Stomach (tissue), 19 donors: ENCODE measurements at places on chromosomes 16 and 17. TPM values are rescaled to one million over a fixed set of nuclear protein-coding genes. Genes with fewer than 3 reads are reported as not detected.

The COPZ2 gene
- 8.2 TPM for total RNA-seq

The AGRP gene
- not detected for total RNA-seq

The ZNF18 gene
- 6.7 TPM for total RNA-seq

The KRT36 gene
- total RNA-seq, result not detected

The GSDMA gene
- total RNA-seq, result not detected

The TP53TG3F gene
- not detected for total RNA-seq

The SSTR5 gene
- not detected for total RNA-seq

The TPSB2 gene
- 16.5 TPM for total RNA-seq

The SEPTIN12 gene
- total RNA-seq, result not detected

The TNRC6A gene
- total RNA-seq, result 57.8 TPM

The CARHSP1 gene
- 36.4 TPM for total RNA-seq

The CNGB1 gene
- total RNA-seq, result not detected

The CD300C gene
- not detected for total RNA-seq

The PYDC1 gene
- not detected for total RNA-seq

GRCh38 chr17:30199600-30199999, 35.9 kb downstream of the SLC6A4 start:
- DNase-seq, result no peak

- no peak for DNase-seq
Measured at GRCh38 chr17:72362376-72363088, 241.7 kb downstream of the SOX9 start.

GRCh38 chr16:89693931-89694783, 7.3 kb downstream of the SPATA2L start:
- no peak for DNase-seq

DNA sequence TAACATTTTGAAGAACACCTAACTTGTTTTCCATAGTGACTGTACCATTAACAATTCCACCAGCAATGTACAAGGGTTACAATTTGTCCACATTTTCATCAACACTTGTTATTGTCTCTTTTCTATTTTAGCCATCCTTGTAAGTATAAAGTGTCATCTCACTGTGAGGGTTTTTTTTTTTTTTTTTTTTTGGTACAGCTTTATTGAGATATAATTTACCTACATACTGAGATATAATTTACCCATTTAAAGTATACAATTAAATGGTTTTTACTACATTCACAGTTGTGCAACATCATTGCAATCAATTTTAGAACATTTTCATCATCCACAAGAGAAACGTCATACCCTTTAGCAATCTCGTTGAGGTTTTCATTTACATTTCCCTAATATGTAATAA, 17.9 kb upstream of the TMIGD1 start:
- DNase-seq, result no peak

DNA sequence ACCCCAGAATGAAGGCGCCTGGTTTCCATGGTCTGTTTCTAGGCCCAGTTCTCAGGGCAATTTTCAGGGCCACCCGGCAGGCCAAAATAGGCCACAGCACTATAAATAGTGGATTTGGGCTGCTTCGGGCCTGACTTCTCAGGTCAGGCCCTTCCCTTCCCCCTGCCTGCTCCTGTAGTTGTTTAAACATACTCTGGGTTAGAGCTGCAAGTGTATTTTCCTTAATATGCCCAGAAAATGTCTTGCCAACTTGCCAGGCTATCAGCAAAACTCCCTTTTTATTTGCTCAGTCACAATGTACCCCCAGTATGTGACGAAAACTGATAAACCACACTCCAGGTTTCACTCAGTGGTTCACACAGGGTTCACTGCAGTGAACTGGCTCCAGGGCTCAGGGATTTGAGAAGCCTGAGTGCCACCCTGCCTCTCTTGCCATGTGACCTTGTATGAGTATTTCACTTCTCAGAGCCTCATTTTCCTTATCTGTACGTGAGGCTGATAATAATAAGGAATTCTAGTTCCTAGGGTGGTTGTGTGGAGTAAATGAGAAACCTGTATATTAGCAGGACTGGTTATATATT, 76.5 kb downstream of the GPRC5B start:
- DNase-seq, result peak; percentile 81

DNA sequence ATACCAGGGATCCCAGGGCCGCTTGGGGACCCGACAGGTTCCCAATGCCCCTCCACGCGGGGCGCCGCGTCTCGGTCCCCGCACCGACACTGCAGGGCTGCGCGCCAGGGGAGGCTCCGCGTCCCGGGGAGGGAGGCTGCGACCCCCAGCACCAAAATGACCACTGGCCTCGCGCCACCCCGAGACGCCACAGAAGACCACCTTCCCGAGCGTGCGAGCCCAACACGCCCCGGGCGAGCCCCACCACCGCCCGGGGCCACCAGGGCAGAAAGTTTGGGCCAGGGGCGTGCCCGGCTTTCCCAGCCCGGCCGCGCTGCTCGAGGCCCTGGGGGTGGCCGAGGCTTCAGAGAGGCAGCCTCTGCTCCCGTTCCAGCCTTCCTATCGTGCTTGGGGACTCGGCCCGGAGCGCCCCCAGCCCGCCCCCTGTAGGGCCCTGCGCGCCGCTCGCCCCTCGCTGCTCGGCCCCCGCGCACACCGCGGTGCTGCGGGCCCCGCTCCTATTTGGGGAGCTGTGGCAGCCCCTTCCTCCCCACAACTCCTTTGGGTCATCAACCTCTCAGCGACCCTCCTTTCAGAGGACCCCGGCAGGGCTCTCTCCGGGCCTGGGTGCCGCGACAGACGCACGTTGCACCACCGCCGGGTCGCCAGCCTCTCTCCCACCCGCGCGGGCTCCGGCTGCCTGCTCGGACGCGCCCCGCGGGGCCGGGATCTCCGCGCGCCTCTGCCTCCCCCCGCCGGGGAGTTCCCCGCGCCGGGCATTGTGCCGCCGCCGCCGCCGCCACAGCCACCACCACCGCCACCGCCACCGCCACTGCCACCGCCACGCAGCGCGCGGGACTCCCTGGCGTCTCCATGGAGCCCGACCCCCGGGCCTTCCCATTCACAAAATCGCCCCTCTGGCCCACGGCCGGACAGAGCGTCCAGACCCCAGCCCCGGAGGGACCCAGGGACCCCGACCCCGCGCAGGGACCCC, 892 bp downstream of the RBFOX3 start:
- DNase-seq, result no peak

- DNase-seq, result peak; percentile 88
Measured at GRCh38 chr16:81006211-81006812, 373 bp downstream of the CMC2 start.

DNA sequence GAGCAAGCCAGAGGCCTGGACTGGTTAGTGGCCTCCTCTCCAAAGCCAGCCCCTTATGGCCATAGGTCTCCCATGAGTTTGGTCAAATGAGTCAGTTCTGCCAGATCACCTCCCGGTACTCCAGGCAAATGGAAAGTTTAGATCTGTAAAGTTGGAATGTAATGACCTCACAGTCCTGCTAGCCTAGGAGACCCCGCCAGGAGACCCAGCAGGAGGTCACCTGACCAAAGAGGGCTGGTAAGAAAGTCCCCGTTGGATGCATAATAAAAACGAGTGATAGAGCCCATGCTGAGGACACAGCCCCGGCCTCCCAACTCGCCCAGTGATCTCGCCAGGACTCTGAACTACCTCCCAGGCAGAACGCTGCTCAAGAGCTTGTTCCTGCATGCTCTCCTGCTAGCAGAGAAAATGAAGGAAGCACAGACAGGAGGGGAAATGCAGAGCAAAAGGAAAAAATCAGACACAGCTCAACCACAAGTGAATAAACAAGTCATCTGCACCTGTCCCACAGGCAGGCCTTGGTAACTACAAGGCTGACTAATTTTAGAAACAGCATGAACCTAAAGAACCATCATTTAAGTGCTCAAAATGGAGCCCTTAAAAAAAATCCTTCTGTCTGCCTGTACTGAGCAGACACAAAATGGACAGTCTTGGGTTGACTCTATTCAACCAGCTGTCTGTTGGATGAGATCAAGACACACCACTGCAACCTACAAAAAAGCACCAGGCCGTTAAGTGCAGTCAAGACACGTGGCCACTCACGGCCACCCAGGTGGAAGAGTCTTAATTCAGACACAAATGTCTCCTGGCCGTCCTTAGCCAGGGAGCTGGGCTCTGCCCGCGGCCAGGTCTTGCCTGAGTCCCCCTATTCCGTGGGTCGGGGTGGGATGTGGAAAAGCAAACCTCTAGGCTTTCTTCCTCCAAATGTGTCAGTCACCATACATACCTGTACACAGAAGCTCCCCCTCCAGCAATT, 9.2 kb downstream of the CDIP1 start:
- DNase-seq, result peak; percentile 39

DNA sequence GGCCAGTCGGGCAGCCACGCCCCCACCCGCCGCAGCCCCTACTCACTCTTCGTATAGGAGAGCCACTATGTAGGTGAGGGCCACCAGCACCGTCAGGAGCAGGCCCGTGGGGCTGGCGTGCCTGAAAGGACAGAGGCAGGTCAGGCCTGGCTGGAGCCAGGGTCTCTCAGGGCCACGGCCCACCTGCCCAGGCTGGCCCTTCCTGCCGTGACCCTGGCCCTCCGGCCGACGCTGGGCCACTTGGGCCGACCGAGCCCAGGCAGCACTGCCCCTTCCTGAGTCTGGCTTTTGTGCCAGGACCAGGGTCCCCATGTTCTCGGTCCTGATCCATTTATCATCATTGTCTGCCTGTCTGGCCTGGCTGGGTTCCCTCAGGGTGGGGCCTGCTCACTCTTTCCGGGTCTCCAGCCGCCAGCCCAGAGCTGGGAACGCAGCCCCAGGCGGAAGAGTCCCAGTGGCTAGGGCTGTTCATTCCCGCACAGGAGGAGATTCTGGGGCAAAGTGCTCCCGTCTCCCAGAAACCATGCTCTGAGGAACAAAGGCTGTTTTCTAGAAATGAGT, 10.1 kb upstream of the RASD1 start:
- no peak for DNase-seq

DNA sequence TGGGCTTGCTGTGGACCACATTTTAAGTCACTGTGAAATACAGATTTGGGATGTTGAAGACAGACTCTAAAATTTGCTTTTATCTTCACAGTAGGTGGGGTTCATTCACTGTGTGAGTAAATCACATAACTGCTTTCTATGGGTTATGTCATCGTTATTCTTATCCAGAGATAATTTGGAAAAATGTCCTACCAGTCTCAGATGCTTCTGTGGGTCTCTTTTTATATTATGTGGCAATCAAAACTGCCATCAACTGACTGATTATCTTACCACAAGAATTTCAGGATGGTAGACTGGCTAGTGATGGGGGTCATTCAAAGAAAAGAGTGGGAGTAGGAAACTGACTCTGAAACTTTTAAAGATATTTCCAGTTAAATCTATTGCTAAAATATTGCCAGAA, 3.1 kb downstream of the HSBP1 start:
- no peak for DNase-seq

GRCh38 chr16:48126801-48127644, 28.8 kb downstream of the ABCC12 start:
- DNase-seq, result peak; percentile 78

- DNase-seq, result no peak
Measured at GRCh38 chr17:27804113-27804512, 3.8 kb upstream of the NOS2 start.

DNA sequence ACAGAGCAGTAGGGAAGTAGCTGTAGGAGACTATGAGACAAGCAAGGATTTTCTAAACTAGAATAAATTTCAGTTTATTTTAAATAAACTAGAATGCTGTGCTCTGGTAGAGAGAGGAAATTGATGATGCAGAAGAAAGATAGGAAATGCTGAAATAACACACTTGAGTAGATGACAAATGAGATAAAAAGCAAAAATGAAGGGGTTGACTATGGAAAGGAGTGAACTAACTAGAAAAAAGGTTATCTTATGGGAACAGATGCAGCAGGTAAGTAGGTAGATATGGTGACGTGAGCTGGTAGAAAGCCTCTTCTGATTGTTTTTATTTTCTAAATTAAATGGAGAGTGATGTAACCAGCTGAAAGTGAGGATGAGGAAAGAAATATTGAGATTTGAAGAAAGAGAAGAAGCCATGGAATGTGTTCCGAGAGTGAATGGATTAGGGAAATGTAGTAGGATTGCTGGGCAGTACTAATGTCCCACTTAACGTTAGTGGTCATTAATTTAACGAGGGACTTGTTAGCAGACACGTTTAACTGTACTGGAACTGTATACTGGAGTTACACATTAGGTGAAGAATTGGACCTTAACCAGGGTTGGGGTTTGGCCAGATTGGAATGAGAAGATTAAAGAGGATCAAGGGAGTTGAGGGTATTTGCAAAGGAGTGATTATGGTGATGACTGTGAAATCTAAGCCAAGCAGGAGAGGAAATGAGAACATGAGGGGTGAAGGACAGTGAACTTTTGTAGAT, 196.5 kb downstream of the TANC2 start:
- DNase-seq, result no peak

DNA sequence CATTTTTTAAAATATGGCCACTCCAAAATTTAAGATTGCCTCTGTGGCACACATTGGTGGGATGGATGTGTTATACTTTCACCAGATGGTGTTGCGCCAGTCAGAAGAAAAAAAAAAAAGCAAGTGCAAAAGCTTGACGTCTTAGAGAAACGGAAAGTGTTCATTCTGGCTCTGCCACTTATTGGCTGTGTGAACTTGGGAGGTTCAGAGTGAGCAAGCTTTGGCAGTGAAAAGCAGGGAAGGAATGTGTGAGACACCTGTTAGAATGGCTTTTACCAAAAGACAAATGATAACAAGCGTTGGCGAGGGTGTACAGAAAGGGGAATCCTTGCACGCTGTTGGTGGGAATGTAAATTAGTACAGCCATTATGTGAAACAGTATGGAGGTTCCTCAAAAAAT, 298.0 kb downstream of the TMEM114 start:
- no peak for DNase-seq

- peak; percentile 95 for DNase-seq
Measured at GRCh38 chr17:75557075-75557851, 30.3 kb upstream of the MYO15B start.

- DNase-seq, result no peak
Measured at GRCh38 chr17:559551-560431, 154.8 kb downstream of the VPS53 start.

DNA sequence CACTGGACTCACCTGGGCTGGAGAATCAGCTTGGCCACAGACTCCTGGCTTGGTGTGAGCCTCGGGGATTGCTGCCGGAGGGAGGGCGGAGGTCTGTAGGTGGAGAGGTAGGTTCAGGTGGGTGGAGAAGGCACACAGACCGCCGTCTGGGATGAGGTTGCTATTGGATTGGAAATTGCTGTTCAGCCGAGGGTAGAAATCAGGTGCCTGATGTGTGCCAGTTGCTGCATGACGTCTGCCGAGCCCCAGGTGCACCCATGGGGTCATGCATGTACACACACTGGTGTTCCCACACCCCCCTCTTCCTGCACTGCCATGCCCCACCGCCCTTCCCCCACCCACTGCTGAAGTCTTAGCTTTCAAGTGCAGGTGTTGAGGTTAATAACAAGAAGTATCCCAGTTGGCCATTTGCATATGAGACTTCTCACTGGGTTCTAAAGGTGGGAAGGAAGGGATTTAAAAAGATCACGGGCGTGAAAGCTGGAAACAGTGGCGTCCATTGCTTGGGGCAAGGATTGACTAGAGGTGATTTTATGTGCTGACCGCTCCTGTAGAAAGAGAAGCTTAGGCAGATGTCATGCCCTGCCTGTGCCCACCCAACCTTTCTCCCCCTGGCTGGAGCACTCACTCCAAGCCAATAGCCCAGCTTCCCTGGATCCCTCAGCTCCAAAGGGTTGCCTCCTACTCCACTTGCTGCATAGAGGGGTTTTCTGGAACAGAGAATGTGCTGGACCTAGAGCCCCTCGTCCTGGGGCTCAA, 193.6 kb downstream of the CCDC182 start:
- peak; percentile 43 for DNase-seq
